Stimulated activated memory B cell treated with anti-CD40 and anti-IgM and Interleukin-4, amounts not matched to agents 10 μg/mL and 1 μg/mL and 100 μg/mL, for 72 hours (primary cell): ENCODE measurements at places on chromosomes 2 and 18.

GRCh38 chr18:8799001-8799400 is 93.6 kb downstream of the MTCL1 start:
- ATAC-seq, result no peak

- ATAC-seq, result peak; percentile 67
These were observed 104.6 kb downstream of the PTPN4 start for GRCh38 chr2:119864318-119864717.

GRCh38 chr2:233674995-233675394 is 3.3 kb downstream of the UGT1A9 start:
- no peak for ATAC-seq

GRCh38 chr2:681312-681711 is 4.1 kb upstream of the TMEM18 start:
- ATAC-seq, result no peak

DNA sequence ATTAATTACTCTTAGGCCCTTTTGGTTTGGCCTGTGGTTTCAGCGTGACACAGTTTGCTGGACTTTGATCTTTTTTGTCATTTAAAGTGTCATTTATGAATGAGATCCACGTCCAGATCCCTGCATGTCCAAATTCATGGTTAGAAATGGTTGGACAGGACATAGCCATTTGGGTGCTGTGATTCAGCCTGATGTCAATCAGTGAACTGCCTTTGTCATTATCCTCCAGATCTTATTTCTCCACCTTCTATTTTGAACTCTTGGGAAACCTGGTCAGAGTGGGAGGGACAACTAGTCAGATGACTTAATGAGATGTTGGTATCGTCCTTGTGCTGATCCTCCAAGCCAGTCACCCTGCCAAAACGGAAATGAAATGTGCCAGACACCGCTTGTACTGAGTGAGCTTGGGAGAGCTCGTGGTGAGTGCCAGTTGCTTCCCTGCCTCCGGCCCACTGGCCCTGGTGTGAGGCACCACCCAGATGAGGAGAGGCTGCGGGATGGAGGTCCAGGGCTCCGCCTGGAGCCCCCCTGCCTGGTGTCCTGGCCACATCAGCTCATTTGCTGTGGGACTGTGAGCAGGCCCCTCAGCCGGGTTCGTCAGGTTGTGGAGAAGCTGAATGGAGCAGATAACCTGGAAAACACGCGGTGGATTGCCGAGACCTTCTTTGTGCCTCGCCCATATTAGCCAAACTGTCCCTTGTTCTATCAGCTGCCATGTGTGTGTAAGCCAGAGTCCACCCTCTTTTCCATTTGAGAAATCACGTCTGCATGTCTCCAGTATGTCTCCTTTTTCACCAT is 70.1 kb downstream of the DGKD start:
- ATAC-seq, result no peak

- ATAC-seq, result no peak
These were observed 8.4 kb upstream of the MGAT5 start for GRCh38 chr2:134245340-134245984.

DNA sequence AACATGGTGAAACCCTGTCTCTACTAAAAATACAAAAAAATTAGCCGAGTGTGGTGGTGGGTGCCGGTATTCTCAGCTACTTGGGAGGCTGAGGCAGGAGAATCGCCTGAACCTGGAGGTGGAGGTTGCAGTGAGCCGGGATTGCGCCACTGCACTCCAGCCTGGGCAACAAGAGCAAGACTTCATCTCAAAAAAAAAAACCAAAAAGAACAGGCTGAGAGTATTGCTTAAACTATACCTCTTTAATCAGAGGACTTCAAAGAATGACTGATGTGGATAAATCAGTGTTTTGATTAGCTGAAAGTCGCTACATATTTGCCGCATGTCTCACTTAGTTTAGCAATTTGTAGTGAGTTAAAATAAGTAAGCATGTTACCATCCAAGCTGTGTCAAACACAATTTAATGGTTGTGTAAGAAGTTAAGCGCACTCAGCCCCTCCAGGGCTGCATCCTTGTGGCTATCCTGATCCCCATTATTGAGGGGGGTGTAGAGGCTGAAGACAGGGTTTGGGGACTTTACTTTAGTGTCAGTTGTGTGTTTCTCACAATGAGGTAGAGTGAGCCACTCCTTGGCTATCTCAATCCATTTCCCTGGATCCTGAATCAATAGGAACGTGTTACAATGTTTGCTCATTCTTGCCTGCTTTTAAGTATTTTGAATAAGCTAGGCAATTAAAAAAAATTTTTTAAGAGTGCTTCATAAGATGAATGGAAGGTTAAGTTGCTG is 11.0 kb upstream of the FARP2 start:
- ATAC-seq, result no peak

DNA sequence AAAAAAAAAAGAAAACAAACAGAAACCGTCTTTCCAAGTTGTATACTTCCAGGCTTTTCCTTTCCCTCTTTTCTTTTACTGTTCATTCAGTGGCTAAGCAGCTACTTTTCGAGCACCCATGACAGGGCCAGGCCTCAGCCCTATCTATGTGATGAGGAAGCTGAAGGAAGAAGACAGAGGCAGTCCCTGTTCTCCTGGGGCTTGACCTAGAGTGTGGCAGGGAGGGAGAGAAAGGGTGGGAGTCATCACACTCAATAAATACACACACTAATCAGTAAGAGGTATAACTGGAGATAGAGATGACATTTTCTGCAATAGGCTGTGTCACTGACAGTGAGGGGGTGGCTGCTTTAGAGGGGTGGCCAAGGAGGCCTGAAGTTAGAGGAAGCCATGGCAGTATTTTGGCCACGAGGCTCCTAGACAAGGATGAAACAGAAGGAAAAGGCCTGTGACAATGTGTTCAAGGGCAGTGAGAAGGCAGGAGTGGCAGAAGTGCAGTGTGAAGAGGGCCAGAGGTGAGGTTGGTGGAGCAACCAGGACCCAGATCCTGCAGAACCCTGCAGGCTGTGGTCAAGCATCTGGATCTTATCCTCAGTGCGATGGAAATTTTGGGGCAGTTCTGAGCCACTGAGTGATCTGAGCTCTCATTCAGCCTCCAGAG is 131.8 kb upstream of the TTC39C start:
- no peak for ATAC-seq

DNA sequence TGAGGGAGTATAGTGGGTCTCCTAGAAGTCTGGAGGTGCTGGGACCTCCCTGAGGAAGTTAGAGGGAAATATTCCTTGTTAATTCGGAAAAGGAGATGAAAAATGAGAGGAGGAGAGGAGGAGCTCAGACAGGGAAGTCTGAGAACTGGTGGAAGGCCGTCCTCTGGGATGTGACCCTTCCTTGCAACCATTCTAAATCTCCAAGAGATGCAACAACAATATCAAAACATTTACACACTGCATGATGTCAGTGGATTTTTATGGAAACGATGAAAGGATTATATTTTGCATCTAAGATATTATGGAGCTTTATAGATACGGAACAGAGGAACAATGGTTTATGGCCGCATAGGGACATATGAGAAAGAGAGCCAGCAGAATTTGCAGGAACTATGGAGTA is 49.8 kb upstream of the COBLL1 start:
- no peak for ATAC-seq

- peak; percentile 70 for ATAC-seq
These were observed 161.6 kb upstream of the TRIB2 start for GRCh38 chr2:12555012-12555645.

GRCh38 chr2:172107690-172108586 is 5.2 kb upstream of the DLX2 start:
- ATAC-seq, result no peak

- ATAC-seq, result no peak
These were observed 86.2 kb upstream of the THOC1 start for GRCh38 chr18:354003-354402.

DNA sequence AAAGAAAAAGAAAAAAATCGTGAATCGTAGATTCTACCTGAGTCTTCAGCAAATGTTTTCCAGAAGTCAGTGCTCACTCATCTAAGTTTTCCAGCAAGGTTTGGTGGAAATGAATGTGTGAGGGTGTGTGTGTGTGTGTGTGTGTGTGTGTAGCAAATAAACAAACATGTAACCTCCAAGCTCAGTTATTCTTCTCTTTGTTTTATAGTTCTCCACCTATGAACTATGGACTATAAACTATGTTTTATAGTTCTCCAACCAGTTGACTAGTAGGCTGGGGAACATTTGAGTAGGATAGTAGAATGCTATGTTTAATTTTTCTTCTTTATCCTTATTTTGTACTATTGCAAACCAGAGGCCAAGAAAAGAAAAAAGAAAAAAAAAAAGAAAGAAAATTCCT is 44.6 kb upstream of the SERPINE2 start:
- no peak for ATAC-seq

DNA sequence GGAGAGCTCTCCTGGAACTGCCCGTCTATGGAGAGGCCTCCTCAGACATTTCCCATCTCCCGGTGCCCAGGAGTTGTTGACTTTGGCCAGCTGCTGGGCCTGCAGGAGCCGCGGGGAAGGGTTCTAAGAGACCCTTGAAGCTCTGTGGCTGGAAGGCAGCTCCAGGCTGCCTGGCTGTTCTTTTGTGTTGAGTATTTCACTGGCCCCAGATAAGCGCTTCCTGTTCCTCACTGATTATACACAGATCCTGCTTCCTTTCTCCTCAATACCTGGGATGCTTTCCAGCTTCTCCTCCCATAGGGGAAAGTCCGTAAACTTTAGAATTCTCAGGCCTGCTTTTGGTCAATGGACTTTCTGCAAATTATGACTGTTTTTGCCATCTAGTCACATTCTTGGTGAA is 57.8 kb downstream of the TGOLN2 start:
- ATAC-seq, result no peak

GRCh38 chr18:35355140-35355618 is 11.0 kb upstream of the ZNF24 start:
- peak; percentile 95 for ATAC-seq

DNA sequence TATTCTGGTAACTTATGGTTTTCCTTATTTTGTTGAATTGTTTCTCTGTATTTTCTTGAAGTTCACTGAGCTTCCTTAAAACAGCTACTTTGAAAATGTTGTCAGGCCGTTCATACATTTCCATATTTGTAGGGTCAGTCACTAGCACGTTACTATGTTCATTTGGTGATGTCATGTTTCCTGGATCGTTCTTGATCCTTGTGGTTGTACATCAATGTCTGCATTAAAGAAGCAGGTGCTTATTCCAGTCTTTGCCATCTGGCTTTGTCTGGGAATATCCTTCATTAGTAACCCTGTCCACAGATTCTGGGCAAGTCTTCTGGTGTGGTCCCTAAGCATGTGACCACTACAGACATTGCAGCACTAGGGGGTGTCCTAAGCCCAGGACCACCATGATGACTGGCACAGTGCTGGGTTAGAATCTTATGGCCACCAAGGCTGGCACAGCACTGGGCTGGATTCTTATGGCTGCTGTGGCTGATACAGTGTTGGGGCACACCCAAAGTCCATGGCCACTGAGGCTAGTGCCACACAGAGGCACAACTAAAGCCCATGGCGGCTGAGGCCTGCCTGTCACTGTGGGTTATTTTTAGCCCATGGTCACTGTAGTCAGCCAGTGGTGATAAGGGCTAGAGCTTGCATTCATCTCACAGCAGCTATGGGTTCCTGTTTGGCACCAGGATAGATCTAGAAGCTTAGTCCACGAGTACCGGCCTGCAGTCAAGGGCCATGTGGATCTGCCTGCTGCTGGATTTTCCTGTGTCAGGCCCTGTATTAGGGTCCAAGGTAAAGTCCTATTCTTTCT is 13.2 kb downstream of the VWA3B start:
- ATAC-seq, result no peak

- no peak for ATAC-seq
These were observed 431.8 kb downstream of the SOCS6 start for GRCh38 chr18:70720607-70721006.

DNA sequence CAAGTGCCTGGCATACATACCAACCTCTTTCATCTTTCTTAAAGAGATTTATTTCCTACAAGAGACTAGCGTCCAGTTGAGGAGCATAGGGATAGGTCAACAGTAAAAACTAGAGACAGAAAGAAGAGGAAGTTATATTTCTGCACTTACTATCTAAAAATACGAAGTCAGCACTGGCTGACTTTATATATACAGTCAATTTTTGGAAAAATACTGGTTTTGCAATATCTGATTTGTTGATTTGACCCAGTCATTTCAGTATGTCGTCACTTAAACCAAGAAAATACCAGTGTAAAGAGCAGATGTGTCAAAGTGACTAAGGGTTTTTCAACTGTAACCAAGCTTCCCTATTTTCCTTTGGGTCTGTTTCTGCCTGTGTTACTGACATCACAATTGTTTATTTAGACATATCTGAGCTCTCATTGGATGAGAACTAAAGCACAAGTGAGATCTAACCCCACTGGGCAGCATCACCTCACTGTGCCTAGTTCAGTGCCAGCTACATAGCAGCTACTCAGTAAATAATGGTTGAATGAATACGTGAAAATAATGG is 23.0 kb downstream of the CYTIP start:
- ATAC-seq, result peak; percentile 91

DNA sequence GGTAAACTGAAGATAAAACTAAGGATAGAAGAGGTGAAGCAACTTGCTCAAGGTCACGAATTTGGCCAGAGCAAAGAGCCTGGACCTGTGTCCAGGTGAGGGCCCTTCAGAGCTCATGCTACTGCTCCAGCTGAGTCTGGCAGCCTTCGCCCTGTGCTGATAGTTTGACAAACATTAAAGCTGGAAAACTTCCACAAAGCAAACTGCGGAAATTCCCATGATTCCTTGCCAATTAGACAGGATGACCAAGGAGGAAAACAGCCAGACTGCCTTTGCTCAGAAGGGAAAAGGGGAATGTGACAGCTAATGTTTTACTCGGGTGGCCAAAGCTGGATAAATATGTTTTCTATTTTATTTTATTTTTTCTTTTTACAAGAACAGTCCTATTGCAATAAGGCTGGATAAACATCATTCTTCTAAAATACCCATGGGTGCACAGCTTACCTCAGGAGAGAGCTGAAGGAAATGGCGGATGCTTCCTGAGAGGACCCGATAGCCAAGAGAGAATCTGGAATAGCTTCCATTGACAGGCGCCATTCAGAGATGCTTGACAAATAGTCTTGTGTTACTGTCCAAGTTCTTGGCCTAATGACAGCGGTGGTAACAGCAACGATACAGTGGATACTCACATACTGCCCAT is 5.3 kb upstream of the CTAGE1 start:
- no peak for ATAC-seq

- no peak for ATAC-seq
These were observed 16.5 kb downstream of the OSBPL1A start for GRCh38 chr18:24381126-24381525.

DNA sequence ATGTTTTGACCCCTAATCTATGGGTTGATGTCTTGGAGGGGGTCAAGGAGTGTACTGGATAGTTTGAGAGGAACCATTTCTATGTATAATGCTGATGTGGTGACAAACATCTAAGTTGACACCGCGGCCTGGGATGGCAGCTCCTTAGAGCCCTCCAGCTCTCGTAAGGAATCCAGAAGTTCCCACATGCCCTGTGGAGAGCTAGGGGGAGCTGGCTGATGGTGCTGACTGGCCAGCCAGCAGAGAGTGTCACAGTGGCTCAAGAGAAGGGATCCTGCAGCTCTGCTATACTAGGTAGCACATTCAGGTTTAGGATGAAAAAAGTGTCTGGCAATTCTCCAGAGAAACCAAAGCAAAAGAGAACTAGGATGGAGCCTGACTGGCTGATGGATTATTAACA is 842.2 kb upstream of the VRK2 start:
- no peak for ATAC-seq
